Activated CD8-positive, alpha-beta memory T cell treated with anti-CD3 and anti-CD28 coated beads, Interleukin-2, amount 10 ng/mL, durations not matched to agents 7 days and 5 days (primary cell): ENCODE measurements at places on chromosomes 7 and 10. TPM values are rescaled to one million over a fixed set of nuclear protein-coding genes. Genes with fewer than 3 reads are reported as not detected.
A peak's percentile ranks its signal among the peaks of the same experiment; 100 is the strongest.

PRSS37 gene
- not detected for total RNA-seq

WDR86 gene
- total RNA-seq, result not detected

TMEM196 gene
- not detected for total RNA-seq

ZNF804B gene
- total RNA-seq, result not detected

SPDYE6 gene
- total RNA-seq, result not detected

GIMAP5 gene
- 41.0 TPM for total RNA-seq

DNA sequence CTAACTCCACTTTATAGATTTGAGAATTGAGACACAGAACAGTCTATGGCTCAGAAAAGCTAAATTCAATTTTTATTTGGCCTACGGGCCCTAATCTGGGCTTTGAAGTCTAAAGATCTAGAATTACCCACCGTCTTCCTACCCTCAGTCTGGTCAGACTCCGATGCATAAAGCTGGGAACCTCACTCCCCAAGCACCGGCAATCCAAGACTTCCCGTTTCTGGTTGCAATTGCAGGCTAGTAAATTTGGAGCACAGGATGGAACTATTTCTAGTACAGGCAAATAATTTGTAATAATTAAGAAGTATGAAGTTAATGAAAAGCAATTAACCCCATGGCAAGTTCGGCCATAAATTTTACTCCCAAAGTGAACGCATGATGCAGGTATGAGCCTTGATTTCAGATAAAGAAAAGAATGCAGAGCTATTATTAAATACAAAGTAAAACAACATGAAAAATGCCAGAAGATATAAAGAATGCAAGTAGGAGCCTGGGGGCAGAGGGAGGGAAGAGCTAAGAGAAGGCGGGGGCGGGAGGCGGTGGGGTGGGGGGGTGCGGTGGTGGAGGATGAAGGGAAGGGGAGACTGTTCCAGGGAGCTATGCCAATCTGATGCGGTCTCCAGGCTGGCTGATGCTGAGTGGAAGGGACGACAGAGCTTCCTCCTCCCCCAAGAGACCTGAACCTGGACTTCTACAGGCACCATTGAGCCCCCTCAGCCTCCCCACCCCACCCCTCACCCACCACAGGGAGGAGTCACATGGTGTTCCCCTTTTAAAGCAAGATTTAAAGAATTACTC is 45.1 kb downstream of the BPGM start:
- H3K36me3 ChIP-seq, result no peaks in the 10 kb centered on the region
- H3K27ac ChIP-seq, result no peak overlapping the region
- peaks cover 20% of the 10 kb centered on the region for H3K4me1 ChIP-seq
- no peak overlapping the region for H3K4me3 ChIP-seq

- no peaks in the 10 kb centered on the region for H3K27me3 ChIP-seq
- no peak overlapping the region for H3K4me3 ChIP-seq
- H3K27ac ChIP-seq, result no peak overlapping the region
- no peaks in the 10 kb centered on the region for H3K36me3 ChIP-seq
- no peak for DNase-seq
Observed at GRCh38 chr7:78326876-78327275, 528.3 kb downstream of the PHTF2 start.

DNA sequence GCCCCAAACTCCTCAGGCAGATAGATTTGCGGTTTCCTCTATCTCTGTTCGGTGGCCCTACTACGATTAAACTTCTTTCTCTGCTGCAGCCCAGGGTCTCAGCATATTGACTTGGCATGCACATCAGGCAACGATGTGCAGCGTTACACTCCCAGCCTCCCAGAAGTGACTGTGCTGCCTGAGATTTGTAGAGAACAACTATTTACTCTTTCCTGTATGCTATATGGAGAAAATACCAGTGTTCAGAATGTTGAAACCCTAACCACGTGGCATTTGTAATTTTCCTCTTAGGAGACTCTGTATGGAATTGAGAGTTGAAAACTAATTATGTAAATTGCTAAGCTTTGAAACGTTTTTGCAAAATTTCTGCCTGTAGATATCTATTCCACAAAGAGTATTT is 50.9 kb downstream of the GNAI1 start:
- H3K36me3 ChIP-seq, result no peaks in the 10 kb centered on the region
- H3K27ac ChIP-seq, result no peak overlapping the region
- no peaks in the 10 kb centered on the region for H3K27me3 ChIP-seq
- DNase-seq, result no peak

- peaks cover 9% of the 10 kb centered on the region for H3K27me3 ChIP-seq
- H3K27ac ChIP-seq, result peak overlapping the region; percentile 100
- peaks cover 39% of the 10 kb centered on the region for H3K4me1 ChIP-seq
- peaks cover 12% of the 10 kb centered on the region for H3K36me3 ChIP-seq
- DNase-seq, result peak; percentile 31
Observed at GRCh38 chr10:104339469-104340110, 1.3 kb upstream of the ITPRIP start.

DNA sequence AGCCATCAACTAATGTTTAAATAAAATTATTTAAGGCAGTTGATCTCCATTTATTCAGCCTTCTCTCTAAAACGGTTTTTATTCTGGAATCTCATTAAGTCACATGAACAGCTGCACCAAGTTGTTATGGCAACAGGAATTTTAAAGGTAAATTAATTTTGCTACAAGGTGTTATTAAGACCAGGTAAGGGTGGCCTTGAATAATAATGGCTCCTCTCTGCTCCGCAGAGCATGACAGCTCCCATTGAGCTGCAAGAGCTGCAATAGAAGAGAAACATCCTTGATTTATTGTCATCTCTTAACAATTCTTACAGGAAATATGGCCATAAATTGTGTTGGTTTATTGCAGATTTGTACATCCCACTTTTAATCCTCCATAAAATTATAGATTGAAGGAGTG is 165.8 kb downstream of the KLF6 start:
- H3K27me3 ChIP-seq, result peaks cover under 1% of the 10 kb centered on the region
- no peak overlapping the region for H3K27ac ChIP-seq
- peaks cover 15% of the 10 kb centered on the region for H3K4me1 ChIP-seq
- H3K4me3 ChIP-seq, result no peak overlapping the region
- DNase-seq, result no peak
- peaks cover 9% of the 10 kb centered on the region for H3K36me3 ChIP-seq

GRCh38 chr7:64755865-64756264 is 38.4 kb upstream of the ZNF138 start:
- no peak overlapping the region for H3K27ac ChIP-seq
- DNase-seq, result no peak
- peaks cover 1% of the 10 kb centered on the region for H3K36me3 ChIP-seq
- no peaks in the 10 kb centered on the region for H3K4me1 ChIP-seq

DNA sequence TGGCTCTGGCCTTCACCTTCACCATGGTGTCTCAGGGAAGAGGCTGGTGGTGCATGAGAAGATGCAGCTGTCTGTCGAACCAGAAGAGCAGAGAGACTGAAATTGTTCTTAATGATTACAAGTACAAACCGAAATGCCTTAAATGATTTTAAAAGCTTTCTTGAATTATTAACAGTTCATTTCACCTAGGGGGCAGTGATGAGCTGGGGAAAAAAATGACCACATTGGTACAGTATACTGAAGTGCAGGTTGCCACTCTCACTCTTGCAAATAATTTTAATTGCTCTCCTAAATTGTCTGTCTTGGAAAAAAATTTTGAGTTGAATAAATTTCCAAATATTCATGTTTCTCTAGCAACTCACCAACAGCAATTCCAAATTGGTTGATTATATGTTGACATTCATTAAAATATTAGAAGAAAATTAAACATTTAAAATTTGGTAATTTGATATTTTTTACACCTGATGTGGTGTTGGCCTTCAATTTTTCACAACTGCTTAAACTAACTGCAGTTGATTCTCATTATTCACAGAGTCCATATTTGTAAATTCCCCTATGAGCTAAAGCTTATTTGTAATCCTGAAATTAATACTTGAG is 692.6 kb downstream of the ZWINT start:
- no peak overlapping the region for H3K4me3 ChIP-seq
- no peaks in the 10 kb centered on the region for H3K4me1 ChIP-seq
- H3K27me3 ChIP-seq, result no peaks in the 10 kb centered on the region
- no peaks in the 10 kb centered on the region for H3K36me3 ChIP-seq
- H3K27ac ChIP-seq, result no peak overlapping the region

- H3K27me3 ChIP-seq, result peaks cover 5% of the 10 kb centered on the region
- no peaks in the 10 kb centered on the region for H3K4me1 ChIP-seq
- no peaks in the 10 kb centered on the region for H3K36me3 ChIP-seq
- no peak overlapping the region for H3K4me3 ChIP-seq
- DNase-seq, result no peak
- H3K27ac ChIP-seq, result no peak overlapping the region
Observed at GRCh38 chr7:101435461-101436220, 73.0 kb downstream of the COL26A1 start.

GRCh38 chr10:78471326-78471722 is 437.7 kb downstream of the RPS24 start:
- H3K4me1 ChIP-seq, result peaks cover 7% of the 10 kb centered on the region
- H3K27me3 ChIP-seq, result no peaks in the 10 kb centered on the region
- no peak for DNase-seq
- H3K27ac ChIP-seq, result no peak overlapping the region

DNA sequence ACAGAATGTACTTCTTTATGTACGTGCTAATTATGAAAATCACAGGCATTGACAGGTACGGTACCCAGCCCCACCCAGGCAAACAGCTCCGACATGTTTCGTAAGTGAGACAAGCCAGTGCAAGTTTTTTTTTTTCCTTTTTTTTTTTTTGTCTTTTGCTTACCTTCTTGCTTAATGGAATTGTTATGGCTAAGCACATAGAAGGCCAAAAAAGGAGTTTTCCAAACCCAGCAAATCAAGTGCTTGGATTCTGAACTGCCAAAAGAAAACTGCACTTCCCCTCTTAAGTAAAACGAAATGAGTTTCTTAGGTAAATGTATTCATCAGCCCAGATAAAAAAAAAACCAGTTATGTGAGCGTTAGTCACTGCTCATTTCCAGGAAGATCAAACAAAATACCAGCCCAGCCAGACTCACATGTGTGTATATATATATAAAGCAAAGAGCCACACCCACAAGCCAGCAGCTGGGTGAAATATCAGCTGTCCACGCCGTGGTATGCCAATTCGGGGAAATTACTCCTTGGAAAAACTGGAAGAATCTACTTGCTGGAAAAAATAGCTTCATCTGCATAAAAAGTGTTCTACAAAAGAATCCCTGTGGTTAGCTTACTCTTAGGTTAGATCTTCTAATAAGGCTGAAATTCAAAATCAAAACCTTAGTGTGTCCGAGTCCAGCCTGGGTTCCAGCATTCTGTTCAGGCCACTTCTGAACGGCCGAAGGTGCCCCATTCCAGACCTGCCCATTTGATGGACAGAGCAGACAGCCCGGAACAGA is 8.0 kb downstream of the KLF6 start:
- H3K27me3 ChIP-seq, result no peaks in the 10 kb centered on the region
- H3K36me3 ChIP-seq, result peaks cover 78% of the 10 kb centered on the region
- H3K4me3 ChIP-seq, result peak overlapping the region; percentile 48
- H3K27ac ChIP-seq, result peak overlapping the region; percentile 71
- DNase-seq, result peak; percentile 71
- H3K4me1 ChIP-seq, result peaks cover 62% of the 10 kb centered on the region
